Astrocyte of the cerebellum (primary cell): ENCODE measurements at places on chromosomes 13 and 19.

DNA sequence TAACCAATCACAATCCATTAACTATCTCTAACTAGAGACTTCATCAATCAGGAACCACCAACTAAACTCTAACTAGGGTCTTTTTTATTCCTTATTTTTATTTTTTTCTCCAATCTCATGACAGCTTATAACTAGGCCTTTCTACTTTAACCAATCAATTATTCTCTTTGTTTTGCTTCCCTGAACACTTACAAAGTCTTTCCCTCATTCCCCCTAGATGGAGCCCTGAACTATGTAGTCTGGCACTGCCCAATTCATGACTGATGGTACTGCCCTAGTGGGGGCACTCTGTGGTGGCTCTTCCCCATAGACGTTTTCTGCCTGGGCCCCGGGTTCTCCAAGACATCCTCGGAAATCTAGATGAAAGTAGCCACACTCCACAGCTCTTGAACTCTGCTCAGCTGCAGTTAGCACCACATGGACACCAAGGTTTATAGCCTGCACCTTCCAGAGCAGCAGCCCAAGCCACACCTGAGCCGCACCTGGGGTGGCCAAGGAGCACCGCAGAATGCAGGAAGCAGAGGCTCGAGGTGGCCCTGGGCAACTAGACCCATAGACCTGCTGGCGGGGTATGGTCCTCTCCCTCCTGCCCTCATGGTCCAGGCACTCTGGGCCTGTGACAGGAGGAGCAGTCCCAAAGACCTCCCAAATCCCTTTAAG is 6.6 kb downstream of the ATP7B start:
- no peak for DNase-seq

GRCh38 chr13:73754727-73755292 is 379.4 kb downstream of the KLF12 start:
- DNase-seq: peak; percentile 55

- no peak for DNase-seq
Observed at GRCh38 chr19:8459520-8460270, 14.9 kb downstream of the HNRNPM start.

DNA sequence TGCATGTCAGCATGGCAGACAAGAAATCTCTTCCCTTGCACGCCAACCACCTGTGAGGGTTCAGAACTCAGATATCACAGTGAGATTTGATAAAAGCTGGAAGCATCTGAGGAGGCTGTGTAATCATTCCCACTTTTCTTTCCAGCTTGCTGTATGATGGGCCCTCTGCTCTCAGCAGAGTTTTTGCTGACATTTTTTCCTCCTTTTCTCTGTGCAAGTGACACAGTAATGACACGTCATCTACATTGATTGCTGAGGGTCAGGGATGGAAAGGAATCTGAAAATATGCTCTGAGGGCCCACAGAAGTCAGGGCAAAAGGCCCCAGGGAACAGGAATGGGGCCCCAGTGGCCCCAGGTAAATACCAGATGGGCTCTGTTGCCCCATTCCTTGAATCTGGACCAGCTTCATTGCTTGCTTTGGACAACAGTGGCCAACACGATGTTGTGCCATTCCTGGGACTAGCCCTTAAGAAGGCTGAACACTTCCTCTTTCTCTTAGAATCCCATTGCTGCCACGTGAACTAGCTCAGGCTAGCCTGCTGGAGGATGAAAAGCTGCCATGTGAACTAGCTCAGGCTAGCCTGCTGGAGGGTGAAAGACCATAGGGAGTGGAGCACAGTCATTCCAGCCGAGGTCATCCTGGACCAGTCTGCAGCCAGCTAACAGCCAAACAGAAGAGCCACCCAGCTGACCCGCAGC is 68.2 kb downstream of the CACNA1A start:
- no peak for DNase-seq

DNA sequence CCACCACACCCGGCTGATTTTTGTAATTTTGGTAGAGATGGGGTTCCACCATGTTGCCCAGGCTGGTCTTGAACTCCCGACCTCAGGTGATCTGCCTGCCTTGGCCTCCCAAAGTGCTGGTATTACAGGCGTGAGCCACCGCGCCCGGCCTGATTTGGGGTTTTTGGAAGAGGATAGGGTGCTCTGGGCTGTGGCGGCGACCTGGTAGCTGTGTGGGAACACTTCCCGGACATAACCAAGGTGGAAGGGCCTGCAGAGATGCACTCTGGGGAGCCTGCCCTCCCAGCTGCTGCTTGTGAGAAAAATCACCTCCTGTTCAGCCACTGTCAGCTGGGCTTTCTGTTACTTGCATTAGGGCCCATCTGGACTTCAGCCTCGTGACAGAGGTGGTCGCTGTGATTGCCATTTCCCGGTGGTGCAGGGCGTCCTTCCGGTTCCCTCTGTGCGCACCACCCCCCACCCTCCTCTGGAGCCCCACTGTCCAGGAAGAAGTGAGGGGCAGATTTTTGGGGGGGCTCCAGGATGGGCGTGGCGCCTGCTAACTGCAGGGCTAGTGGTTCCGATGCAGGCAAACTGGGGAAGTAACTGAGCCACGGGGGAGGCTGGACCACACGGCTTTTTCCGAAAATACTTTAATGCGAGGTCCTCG is 7.5 kb downstream of the IL4I1 start:
- DNase-seq: no peak
